ENCODE measurements at places on chromosomes 1 and 21. TPM values are rescaled to one million over a fixed set of nuclear protein-coding genes. Genes with fewer than 3 reads are reported as not detected.

GUCA2B gene
- not detected for total RNA-seq

- DNase-seq: no peak
- H3K36me3 ChIP-seq: no peaks in the 10 kb centered on the region
- H3K4me3 ChIP-seq: no peak overlapping the region
- H3K27ac ChIP-seq: no peak overlapping the region
- peaks cover 9% of the 10 kb centered on the region for H3K27me3 ChIP-seq
Observed at GRCh38 chr1:21550866-21551475, 41.7 kb downstream of the ALPL start.

DNA sequence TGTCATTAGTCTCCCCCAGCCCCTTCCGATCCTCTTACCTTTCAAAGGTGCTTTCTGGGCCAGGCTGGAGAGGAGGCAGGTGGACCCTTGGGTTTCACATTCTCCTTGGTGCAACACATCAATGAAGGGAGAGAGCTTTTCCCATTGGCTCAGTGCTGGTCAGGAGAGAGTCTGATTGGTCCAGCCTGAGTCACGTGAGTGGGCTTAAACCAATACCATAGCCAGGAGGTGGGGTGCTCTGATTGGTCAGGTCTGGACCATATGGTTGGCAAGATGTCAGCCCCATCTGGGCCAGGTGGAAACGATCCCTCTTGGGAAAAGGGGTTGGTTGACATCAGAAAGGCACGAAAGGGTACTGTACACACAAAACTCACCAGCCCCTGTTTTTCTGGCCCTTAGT lies 44.8 kb upstream of the ABCG1 start:
- no peak overlapping the region for H3K27ac ChIP-seq
- no peaks in the 10 kb centered on the region for H3K36me3 ChIP-seq
- DNase-seq: no peak
- H3K27me3 ChIP-seq: no peaks in the 10 kb centered on the region
- no peak overlapping the region for H3K4me3 ChIP-seq

GRCh38 chr21:44779417-44780136 lies 22.0 kb downstream of the UBE2G2 start:
- H3K36me3 ChIP-seq: peaks cover 34% of the 10 kb centered on the region
- no peaks in the 10 kb centered on the region for H3K27me3 ChIP-seq
- H3K4me1 ChIP-seq: peaks cover 27% of the 10 kb centered on the region
- no peak overlapping the region for H3K27ac ChIP-seq
- H3K4me3 ChIP-seq: no peak overlapping the region

DNA sequence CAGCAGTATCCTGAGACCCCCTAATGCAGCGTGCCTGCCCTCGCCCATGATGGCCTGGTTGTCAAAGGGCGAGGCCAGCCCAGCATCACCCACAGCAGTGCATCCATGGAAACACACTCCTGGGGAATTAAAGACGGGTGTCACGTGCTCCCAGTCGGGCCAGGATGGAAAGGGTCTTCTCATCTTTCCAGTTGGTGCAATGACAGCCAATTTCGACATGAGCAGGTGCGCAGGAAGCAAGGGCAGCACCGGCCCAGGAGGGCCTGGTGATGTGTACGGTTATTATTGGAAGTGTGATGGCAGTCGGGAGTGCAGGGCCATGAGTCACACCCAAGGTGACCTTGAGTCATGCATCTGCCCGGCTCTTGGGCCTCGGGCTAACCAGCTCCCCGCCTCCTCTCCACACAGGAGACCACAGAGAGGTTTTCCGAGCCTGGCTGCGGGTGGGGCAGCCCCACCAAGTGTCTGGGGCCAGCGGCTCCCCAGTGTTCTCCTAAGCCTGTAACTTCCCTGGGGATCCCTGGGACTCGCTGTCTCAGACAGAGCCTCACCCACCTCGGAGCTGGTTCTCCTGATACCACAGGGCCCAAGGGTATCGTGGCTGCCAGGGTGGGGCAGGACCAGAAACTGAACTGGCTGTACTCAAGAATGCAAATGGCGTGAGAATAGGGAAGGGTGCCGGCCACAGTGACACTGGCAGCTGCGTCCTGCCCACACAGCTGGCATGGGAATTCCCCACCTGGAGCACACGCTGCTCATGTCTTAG lies 119.8 kb downstream of the SIK1 start:
- peak; percentile 16 for DNase-seq
- H3K4me3 ChIP-seq: no peak overlapping the region
- no peak overlapping the region for H3K27ac ChIP-seq

- H3K4me3 ChIP-seq: no peak overlapping the region
- no peak overlapping the region for H3K27ac ChIP-seq
- no peak for DNase-seq
- H3K27me3 ChIP-seq: peaks cover 16% of the 10 kb centered on the region
- H3K4me1 ChIP-seq: peaks cover 4% of the 10 kb centered on the region
Observed at GRCh38 chr1:6260433-6260934, 414 bp downstream of the GPR153 start.

All from activated CD8-positive, alpha-beta T cell treated with anti-CD3 and anti-CD28 coated beads for 36 hours (primary cell).